ENCODE measurements at places on chromosomes 7 and 10. TPM values are rescaled to one million over a fixed set of nuclear protein-coding genes. Genes with fewer than 3 reads are reported as not detected.

- H3K4me1 ChIP-seq, result no peaks in the 10 kb centered on the region
- no peaks in the 10 kb centered on the region for H3K36me3 ChIP-seq
- no peak overlapping the region for H3K4me3 ChIP-seq
- no peak overlapping the region for H3K27ac ChIP-seq
These were observed 77.7 kb upstream of the GPR37 start for GRCh38 chr7:124843336-124843735.

- DNase-seq, result no peak
- no peak overlapping the region for H3K4me3 ChIP-seq
- no peak overlapping the region for H3K27ac ChIP-seq
These were observed 560.9 kb downstream of the SDK1 start for GRCh38 chr7:3861941-3862340.

- H3K27ac ChIP-seq, result no peak overlapping the region
- no peak overlapping the region for H3K4me3 ChIP-seq
- H3K27me3 ChIP-seq, result no peaks in the 10 kb centered on the region
- no peaks in the 10 kb centered on the region for H3K4me1 ChIP-seq
- no peaks in the 10 kb centered on the region for H3K36me3 ChIP-seq
These were observed 72.7 kb downstream of the CUBN start for GRCh38 chr10:17056781-17057428.

DNA sequence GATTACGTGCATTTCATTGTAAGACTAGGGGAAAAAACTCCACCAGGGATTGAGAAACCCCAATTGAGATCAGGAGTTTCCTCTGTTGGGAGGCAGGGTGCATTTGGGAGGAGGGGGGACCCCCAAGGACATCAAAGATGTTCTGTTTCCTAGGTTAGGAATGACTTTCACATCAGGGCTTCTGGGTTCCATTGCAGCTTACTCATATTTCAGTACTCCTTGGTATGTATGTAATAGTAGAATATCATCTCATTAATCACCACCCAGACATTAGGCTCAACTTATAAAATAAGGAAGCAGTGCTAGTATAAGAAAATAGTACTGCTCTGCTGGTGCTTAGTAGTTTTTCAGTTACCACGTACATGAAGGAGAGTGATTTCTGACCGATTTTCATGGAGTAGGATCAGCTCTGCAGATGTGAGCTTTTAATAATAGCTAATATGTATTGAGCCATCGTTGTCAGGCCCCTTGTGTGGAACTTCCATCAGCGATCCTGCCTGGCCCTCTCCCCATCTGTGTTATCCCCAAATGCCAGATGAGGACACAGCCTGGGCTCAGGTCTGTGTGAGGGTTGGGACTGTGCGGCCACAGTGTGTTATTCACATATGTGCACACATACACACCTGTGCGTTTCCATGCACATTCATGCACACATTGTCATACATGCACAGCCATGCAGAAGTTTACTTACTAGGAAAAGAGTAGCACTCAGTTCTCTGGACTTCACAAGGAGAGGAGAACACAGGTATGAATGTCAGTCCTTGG, 23.5 kb downstream of the UPP1 start:
- H3K36me3 ChIP-seq, result peaks cover 11% of the 10 kb centered on the region
- H3K4me3 ChIP-seq, result no peak overlapping the region
- no peaks in the 10 kb centered on the region for H3K27me3 ChIP-seq
- H3K27ac ChIP-seq, result no peak overlapping the region
- DNase-seq, result no peak
- no peaks in the 10 kb centered on the region for H3K4me1 ChIP-seq

DNA sequence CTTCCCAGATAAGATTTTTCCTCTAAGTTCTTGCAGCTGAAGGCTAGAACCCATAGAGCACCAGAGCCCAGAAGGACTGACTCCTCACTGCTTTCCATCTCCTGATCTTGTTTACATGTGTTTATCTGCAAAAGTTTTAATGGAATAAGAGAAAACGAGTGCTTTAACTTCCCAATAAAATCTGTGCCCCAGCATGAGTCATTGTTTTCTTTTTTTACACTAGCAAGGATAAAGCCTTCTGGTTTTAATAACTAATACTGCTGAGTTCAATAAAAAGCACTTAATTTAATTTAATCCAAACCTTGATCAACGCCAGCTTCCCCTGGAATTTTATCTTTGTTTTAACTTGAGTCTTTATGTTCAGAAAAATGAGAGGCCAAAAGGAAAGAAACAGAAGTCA, 227.6 kb downstream of the HPSE2 start:
- H3K27ac ChIP-seq, result no peak overlapping the region
- no peak for DNase-seq
- H3K4me1 ChIP-seq, result no peaks in the 10 kb centered on the region

DNA sequence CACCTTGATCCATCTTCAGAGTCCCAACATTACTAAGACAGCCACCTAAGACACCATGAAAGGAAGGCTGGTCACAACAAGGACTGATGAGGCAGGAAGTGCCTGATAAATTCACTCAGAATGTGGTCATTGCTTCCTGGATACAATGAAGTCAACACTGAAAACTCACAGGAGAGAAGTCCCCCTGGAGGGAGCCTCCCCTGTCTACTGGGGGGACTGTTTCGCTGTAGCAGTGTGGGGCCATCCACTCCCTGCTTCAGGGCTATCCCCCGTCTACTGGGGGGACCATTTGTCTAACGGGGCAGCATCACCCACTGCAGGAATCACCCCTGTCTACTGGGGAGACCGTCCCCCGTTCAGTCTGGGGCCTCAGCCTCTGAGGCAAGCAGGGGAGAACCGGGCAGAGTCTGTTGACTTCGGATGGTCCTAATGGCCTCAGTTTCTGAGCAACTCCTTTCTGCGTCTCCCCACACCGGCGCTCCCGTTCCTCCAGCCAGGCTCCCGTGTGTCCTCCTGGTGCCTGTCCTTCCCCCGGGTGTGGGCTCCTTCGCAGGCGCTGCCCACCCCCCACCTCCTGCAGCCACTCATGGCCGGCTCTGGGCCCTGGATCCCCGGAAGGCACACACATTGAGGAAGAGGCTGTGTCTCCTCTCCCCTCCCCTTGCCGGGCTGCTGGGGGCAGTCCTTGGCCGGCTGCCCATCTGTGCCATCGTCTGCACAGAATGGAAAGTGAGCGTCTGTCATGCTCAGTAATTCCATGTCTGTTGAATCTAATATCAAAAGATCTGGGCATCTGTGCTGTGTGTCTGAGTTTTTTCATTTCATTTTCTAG, 59.9 kb upstream of the DNAJB6 start:
- no peaks in the 10 kb centered on the region for H3K27me3 ChIP-seq
- no peak for DNase-seq
- no peak overlapping the region for H3K4me3 ChIP-seq

- H3K4me1 ChIP-seq, result no peaks in the 10 kb centered on the region
- H3K27ac ChIP-seq, result no peak overlapping the region
- no peaks in the 10 kb centered on the region for H3K36me3 ChIP-seq
- no peaks in the 10 kb centered on the region for H3K27me3 ChIP-seq
- DNase-seq, result no peak
These were observed 15.0 kb downstream of the KIAA1217 start for GRCh38 chr10:24223953-24224352.

DNA sequence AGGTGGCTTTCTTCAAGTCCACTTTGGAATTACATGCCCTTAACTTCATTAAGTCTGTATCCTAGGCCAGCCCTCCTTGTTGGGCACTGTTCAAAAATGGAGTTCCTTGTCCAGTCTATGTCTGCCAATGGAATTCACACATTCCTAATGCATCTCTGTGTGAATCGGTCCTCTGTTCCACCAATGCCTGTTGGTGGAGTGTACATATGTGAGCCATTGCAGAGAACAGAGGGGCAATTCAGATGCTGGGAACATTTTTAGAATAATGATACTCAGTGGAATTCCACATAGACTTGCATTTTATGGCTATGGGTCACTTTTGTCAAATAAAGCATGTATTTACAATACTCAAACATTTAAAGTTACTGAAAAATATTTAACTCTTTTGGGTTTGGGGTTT, 108.3 kb downstream of the COL28A1 start:
- no peaks in the 10 kb centered on the region for H3K27me3 ChIP-seq
- no peaks in the 10 kb centered on the region for H3K4me1 ChIP-seq
- no peaks in the 10 kb centered on the region for H3K36me3 ChIP-seq
- no peak overlapping the region for H3K27ac ChIP-seq
- DNase-seq, result no peak
- no peak overlapping the region for H3K4me3 ChIP-seq

- H3K36me3 ChIP-seq, result no peaks in the 10 kb centered on the region
- H3K4me1 ChIP-seq, result no peaks in the 10 kb centered on the region
- no peaks in the 10 kb centered on the region for H3K27me3 ChIP-seq
- H3K4me3 ChIP-seq, result no peak overlapping the region
- H3K27ac ChIP-seq, result no peak overlapping the region
These were observed 148.8 kb downstream of the HECW1 start for GRCh38 chr7:43260980-43261878.

DNA sequence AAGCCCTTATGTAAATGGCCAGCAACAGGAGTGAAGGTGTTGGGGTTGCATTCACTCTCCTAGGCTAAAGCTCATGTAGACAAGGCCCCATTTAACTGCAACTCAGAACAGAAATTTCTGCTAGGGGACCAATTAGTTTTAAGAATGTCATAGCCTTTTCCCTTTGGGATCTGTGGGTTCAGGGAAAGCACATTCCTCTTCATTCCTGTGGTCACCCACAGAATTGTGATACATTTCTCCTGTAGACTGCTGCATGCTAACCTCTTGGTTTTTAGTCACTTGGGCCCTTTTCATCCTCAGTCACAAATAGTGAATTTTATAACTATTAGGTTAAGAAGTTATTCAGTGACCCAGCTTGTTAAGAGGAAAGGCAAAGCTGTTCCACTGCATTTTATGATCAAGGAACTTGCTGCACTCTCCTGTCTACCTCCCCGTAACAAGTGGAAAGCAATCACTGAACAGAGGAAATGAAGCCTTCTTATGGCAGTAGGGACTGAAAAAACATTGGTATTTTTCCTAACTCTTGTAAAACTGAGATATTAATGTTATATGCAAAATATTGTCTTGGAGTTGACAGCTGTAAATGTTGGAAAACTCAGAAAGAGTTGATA, 124.9 kb downstream of the SND1 start:
- no peaks in the 10 kb centered on the region for H3K36me3 ChIP-seq
- no peak overlapping the region for H3K4me3 ChIP-seq
- H3K27me3 ChIP-seq, result no peaks in the 10 kb centered on the region
- peaks cover 2% of the 10 kb centered on the region for H3K4me1 ChIP-seq

- H3K27me3 ChIP-seq, result no peaks in the 10 kb centered on the region
- no peak for DNase-seq
- no peaks in the 10 kb centered on the region for H3K36me3 ChIP-seq
- H3K27ac ChIP-seq, result no peak overlapping the region
- no peak overlapping the region for H3K4me3 ChIP-seq
These were observed 233.0 kb downstream of the TRIL start for GRCh38 chr7:28725045-28725642.

GRCh38 chr7:38539477-38540081, 91.6 kb downstream of the AMPH start:
- H3K27me3 ChIP-seq, result no peaks in the 10 kb centered on the region
- DNase-seq, result no peak
- H3K27ac ChIP-seq, result no peak overlapping the region
- H3K36me3 ChIP-seq, result no peaks in the 10 kb centered on the region
- H3K4me1 ChIP-seq, result no peaks in the 10 kb centered on the region

GRCh38 chr7:117992635-117993376, 119.6 kb upstream of the CTTNBP2 start:
- no peak overlapping the region for H3K27ac ChIP-seq
- DNase-seq, result no peak
- no peaks in the 10 kb centered on the region for H3K4me1 ChIP-seq
- H3K27me3 ChIP-seq, result no peaks in the 10 kb centered on the region
- no peak overlapping the region for H3K4me3 ChIP-seq
- H3K36me3 ChIP-seq, result no peaks in the 10 kb centered on the region

DNA sequence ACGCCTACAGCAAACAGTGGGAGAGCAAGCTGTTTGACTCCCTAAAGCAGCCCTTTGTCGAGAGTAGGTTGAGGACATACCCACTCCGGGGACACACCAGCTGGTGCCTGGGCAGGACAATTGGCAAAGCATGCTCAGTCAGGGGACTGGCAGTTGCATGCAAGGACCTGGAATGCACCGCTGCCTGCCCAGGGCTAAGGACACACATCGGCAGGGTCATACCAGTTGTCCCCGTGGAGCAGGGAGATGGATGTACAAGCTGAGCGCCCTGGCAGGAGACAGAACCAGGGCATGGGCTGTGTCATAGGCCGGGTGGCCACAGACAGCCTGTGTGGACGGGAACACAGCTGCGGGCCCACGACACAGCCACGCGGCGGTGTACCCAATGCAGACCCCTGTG, 18.3 kb upstream of the ELN start:
- no peaks in the 10 kb centered on the region for H3K36me3 ChIP-seq
- no peaks in the 10 kb centered on the region for H3K4me1 ChIP-seq
- DNase-seq, result no peak
- no peak overlapping the region for H3K27ac ChIP-seq

DNA sequence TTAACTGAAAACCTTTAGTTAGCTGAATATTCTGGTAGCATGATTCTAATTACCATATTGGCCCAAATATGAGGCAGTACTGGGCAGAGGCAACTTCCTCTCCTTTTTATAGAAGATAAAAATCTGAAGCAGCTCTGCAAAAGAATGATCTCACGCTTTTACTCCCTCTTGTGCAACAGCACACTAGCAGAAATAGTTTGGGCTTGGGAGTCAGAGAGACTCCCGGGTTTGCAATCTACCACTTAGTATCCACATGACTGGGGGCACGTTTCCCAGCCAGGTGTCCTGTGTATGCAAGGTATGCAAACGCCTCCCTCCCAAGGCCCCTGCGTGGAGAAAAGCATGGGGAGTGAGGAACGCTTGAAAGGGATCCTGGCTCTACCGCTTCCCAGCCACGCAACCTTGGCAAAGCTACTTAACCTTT, 47.2 kb upstream of the RHEB start:
- DNase-seq, result no peak
- H3K36me3 ChIP-seq, result no peaks in the 10 kb centered on the region
- peaks cover 4% of the 10 kb centered on the region for H3K4me1 ChIP-seq
- H3K27ac ChIP-seq, result no peak overlapping the region
- no peaks in the 10 kb centered on the region for H3K27me3 ChIP-seq

DNA sequence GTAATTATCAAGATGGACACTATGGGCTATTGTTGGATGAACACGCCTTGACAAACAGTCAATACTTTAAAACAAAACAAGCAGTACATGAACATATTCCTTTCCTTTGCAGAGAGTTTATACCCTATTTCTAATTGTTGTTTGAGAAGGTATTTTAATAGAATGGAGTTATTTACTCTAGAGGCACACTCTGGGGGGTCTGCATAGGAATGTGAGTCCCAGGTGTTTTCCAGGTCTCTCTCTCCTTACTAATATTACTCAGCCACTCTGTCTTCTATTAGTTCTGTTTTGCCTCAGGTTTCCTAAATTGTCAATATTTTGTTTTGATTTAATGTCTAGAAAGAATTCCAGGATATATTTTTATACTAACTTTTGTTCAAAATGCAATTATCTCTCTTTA, 1091.4 kb downstream of the CNTNAP2 start:
- H3K27me3 ChIP-seq, result no peaks in the 10 kb centered on the region
- no peaks in the 10 kb centered on the region for H3K4me1 ChIP-seq
- no peaks in the 10 kb centered on the region for H3K36me3 ChIP-seq
- DNase-seq, result no peak

Gene ACSM6
- total RNA-seq, result not detected

Gene RBM48
- total RNA-seq, result 8.6 TPM

Gene TMEM178B
- 15.8 TPM for total RNA-seq

Gene CYP3A5
- total RNA-seq, result not detected

Gene HACD1
- total RNA-seq, result 30.8 TPM

Gene SH2B2
- total RNA-seq, result 18.7 TPM

Gene CLCN1
- total RNA-seq, result 0.33 TPM

Gene PIK3AP1
- 2.9 TPM for total RNA-seq

Gene DRGX
- not detected for total RNA-seq

Gene MALRD1
- total RNA-seq, result 0.32 TPM

Gene HOXA10
- total RNA-seq, result not detected

Measured in H1 (cell line).